Umbilical cord (tissue), 2 donors: ENCODE measurements at places on chromosomes 16 and 17.

- peak; percentile 76 for DNase-seq
These were observed 11.5 kb upstream of the PITPNA start for GRCh38 chr17:1573932-1574696.

DNA sequence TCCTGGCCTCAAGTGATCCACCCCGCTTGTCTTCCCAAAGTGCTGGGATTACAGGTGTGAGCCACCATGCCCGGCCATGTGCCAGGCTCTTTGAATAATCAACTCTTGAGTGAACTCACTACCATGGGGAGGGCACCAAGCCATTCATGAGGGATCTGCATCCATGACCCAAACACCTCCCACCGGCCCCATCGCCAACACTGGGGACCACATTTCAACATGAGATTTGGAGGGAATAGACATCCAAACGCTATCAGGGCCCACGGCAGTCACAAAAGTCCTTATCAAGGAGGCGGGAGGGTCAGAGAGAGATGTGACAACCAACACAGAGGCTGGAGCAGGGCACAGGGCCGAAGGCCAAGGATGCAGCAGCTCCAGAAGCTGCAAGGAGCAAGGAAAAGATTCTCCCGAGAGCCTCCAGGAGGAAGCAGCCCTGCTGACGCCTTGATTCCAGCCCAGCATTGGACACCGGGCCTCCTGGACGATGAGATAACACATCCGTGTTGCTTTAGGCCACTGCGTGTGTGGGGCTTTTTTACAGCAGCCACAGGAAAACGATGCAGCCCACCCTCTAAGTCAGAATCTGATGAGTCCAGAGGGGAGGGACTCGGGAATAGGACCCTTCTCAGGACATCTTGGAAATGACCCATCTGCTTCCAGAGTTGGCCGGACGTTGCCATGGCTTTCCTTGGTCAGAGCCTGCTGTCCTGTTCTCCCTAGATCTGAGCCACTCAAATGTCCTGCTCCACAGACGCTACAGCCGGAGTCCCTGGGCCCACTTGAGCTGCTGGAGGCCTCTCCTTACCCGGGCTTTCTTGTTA, 47.3 kb upstream of the CMIP start:
- no peak for DNase-seq

DNA sequence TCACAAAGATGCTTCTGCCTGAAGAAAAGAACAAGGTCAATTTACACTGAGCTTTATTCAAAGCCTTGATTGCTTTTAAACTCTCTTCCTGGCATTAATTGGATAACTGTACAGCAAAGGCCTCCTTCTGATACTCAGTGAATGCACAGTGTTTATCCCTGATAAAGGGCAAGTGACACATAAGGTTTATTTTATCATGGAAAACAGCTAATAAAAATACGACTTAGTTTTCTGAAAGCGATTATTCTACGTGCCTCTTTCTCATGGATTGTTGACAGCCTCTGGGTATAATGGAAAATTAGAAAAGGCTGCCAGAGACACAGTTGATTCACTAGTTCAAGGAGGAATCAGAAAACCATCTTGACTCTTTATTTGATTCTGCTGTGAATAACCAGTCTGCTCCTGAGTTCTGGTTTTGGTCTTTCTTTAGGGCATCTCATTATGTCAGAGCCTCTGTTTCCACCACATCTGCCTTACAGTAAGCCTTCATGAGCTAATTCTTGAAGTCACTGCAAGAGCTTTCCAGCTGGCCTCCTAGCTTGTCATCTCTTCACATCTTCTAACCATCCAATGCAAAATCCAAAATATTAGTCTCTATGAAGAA, 212.9 kb downstream of the CNTNAP4 start:
- DNase-seq = no peak

DNA sequence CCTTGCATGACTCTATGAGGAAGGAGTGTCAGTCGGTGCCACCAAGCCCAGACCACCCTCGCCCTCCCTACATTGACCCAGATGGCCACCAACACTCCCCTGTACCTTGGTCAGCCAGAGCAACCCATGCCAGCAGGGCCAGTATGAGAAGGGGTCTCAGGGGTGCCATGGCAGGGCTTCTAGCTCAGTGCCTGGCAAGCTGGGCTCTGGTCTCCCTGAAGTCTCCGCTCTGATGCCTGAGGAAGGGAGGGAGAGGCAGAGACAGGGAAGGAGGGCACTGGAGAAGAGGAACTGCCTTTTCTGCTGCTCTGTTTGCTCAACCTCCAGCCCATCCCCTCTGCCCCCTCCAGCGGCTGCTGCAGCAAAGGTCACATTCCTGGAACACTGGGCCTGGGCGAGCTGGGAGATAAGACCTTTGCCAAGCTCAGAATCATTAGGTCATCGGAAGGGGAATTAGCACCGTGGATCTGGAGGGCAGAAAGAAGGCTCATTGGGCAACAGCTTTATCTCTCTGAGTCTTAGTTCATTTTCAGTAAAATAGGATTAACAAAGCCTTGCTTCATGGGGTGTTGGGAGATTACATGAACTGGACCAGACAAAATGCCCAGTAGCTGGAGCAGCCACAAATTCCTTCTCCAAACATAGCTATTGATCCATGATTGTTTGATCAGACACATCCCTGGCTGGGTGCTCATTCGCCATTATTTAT, at the start of gene VTN:
Gene VTN, minus strand, starts transcription at position 273 of the 709 bp plus-strand sequence. Its CDS starts 104 bp downstream, at position 169.
- DNase-seq = peak; percentile 77

GRCh38 chr17:34364751-34365150, 1.7 kb upstream of the CCL1 start:
- no peak for DNase-seq

DNA sequence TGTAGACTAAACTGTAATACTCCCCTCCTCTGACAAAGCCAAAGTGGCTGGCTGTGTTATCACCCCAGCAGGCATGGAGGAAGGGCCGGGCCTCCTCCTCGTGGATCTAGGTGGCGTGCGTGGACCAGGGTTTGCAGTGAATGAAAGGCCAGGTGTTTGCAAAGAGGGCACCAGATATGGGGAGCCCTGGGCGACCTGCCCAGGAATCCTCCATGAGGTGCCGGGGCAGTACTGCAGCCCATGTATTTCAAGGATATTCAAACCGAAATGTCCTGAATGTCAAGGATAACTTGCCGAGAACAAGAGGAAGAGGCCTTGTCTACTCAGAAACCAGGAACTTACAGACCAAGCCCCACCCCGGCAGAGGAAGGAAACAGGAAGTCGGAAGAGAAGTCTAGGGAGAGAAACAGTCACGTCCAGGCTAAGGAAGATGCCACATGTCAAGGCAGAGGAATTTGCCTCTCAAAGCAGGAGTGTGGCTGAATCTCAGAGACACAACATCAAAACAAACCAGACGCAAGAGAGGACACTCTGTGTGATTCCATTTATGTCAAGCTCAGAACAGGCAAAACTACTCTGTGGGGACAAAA, 13.7 kb upstream of the OSGIN1 start:
- DNase-seq = no peak

DNA sequence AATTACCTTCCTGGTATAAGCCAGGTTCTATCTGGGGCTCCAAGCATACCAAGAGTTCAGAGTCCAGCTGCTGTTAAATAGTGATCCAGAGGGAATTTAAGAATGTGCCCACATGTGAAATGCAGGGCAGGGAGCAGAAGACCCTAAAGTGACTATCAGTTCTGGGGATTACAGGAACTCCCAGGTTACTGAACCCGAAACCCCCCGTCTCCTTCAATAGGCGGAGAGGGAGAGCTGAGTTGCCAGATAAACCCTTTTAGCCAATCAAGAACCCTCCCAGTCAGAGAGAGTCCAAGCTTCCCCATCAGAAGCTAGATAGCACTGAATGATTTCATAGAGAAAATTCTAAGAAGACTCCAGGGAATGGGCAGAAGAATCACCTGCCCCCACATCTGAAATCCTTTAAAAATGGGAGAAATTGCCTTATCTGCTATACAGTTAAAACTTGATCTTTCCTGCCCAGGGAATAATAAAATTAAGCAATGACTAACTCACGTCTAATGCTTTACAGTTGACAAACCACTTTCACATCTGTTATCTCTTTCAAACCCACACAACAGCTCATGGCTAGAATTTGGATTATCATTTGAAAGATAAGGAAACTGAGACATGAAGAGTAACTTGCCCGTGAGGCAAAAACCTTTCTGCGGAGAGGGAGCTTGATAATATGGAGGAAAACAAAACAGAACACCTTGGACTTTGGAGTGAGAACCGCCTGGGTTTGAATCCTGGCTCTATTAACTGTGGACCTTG, 10.2 kb downstream of the NOG start:
- peak; percentile 18 for DNase-seq

DNA sequence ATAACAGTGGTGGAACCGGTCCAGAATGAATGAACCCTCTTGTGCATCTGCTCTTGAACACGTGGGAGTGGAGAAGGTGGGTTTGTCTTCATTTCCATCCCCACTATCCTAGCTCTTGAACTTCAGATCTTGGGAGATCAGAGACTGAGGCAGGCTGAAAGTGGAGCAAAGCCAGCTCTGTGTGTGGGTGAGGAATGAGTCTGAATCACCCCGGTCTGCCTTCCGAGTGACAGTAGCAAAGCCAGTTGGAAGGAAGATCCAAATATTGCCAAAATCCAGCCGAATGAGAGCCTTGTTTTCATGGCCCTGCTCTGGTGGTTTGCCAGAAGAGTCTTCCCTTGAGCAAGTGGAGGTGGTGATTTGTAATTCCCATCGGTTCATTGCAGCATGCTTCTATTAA, 29.0 kb upstream of the ASIC2 start:
- no peak for DNase-seq

- DNase-seq = no peak
These were observed 26.3 kb downstream of the CNTNAP1 start for GRCh38 chr17:42708588-42708987.

DNA sequence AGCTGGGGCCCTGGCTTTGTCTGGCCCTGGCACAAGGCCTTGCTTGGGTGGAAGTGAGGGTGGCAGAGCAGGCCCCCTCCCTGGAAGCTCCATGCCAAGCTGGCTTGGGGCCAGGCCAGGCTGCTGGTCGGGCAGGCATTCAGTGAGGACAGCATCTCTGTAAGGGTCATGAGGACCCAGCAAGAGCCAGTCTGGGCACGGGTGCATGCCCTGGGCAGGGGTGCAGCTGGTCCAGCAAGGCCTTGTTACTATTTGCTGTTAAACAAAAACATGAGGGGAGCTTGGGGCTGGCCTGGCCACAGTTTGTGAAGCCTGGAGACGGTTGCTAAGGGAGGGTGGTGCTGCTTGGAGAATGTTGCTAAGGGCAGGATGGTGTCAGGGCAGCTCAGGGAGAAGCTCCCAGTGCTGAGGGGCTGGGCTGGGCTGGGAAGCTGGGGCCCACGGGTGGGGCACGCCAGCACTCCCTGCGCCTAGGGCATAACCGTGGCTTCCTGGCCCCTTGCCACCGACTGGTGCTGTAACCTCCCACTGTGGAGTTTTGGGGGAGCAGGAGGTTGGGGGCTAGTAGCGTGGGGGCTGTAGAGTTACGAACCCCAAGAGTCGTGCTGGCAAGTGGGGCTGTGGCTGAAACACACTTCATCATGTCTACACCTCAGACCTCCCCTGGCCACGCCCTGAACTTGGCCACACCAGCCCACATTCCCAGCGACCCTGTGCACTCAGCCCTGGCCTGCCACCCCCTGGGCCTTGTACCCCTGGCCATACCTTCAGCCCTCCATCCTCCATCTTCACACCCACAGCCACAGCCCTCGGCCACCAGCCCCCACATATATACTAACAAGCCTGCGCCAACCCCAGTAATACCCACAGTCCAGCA, 1.6 kb downstream of the TPPP3 start:
- DNase-seq = peak; percentile 46

DNA sequence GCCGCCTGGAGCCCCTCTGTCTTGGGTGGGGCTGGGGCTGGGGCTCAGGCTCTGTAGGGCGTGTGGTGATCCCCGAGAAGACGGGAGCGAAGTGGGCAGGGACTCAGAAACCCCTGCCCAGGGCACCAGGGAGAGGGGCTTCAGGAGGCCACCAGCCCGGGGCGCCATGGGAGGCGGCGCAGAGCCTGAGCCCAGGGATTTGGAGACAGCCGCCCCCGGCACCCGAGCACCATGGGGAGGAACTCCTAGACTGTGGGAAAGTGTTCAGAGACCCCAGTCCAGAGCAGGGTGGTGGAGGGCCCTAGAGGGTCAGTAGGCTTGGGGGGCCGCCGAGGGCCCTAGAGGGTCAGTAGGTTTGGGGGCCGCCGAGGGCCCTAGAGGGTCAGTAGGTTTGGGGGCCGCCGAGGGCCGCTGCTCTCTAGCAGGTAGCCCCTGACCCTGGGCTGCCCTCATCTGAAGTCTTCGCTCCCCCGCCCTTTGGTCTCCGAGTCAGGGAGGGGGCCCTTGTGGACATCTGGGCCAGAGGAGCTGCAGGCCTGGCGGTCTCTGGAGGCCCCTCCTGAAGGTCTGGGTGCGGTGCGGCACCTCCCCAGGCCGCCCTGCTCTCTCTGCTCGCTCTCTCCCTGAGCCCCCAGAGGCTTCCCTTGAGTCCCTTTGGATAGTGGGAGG, 734 bp downstream of the ARHGDIG start:
- no peak for DNase-seq

GRCh38 chr16:85948138-85948509, 49.2 kb downstream of the IRF8 start:
- DNase-seq = no peak

- DNase-seq = no peak
These were observed 458.9 kb upstream of the DYNLRB2 start for GRCh38 chr16:80081846-80082245.

DNA sequence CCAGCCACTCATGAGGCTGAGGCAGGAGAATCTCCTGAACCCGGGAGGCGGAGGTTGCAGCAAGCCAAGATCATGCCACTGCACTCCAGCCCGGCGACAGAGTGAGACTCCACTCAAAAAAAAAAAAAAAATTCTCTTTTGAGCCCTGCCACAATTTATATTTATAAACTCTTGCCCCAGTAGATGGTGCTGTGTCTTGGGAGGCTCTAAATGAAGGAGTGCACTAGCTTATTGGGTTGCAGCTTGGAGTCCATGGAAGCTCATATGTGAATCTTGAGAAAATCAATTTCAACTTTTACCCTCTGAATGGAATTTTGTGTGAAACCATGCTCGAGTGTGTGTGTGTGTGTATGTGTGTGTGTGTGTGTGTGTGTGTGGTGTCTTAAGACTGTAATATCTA, 420.1 kb downstream of the HS3ST4 start:
- DNase-seq = no peak

DNA sequence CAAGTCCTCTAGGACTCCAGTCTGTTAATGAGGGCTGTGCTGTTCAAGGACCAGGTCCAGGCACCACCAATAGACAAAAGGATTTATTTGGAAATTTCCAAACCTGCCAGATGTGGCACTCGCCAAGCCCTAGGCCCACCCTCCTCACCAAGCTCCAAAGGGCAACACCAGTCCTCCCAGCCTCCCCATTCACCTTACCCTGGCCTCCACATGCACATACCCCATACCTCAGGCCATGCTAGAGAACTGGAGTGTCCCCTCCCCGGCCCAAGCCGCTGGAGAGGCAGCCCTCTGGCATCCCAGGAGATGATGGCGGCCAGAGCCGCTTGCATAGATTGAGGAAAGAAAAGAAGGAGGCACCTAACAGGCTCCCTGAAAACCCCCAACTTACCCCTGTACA, 4.6 kb upstream of the FTSJ3 start:
- DNase-seq = no peak

GRCh38 chr16:86533076-86533475, 22.0 kb downstream of the MTHFSD start:
- no peak for DNase-seq

- DNase-seq = no peak
These were observed 31.1 kb downstream of the TPSG1 start for GRCh38 chr16:1193825-1194581.
